ENCODE measurements at places on chromosomes 7 and 10. TPM values are rescaled to one million over a fixed set of nuclear protein-coding genes. Genes with fewer than 3 reads are reported as not detected.
A peak's percentile ranks its signal among the peaks of the same experiment; 100 is the strongest.

DNA sequence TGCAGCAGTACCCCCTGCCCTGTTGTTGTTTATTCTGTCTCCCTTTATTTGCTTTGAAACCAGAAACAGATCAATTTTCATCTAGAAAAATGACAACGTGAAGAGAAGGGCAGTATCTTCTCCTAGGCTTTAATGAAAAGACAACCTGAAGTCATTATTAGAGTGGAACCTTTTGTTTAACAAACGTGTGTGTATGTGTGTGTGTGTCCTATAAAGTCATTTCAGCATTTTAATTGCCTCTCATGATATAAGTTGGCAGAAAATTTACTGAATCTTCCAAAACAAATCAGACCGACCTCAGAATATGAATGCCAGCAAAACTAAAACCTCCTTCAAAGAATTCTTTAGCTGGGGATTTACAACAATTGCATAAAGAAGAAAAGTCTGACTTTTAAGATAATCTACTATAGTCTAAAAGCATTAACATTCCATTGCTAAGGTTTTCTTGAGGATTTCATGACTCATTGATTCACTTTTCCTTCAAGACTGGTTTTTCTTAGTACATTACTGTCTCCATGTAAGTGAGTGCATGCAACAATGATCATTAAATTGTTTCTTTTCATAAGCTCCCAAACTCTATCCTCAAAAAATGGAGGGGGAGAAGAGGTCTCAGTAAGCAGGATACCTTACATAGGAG is 3.2 kb downstream of the GLI3 start:
- DNase-seq: no peak

DNA sequence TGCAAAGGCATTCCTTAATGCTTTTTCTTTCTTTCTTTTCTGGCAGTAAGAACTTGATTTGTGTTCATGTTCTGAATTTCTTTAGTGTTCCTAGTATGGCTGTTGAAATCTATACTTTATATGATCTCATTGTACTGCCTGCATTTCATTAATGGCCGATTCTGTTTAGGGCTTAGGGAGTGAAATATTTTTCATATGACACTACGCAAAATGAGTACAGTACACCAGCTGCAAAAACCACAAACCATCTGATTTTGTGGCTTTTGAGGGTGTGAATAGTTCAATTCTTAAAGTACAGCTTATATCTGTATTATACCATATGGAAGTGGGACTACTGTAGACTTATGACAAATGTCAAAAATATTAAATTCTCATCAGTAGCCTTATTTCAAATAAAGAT is 69.1 kb upstream of the FOXP2 start:
- DNase-seq: peak; percentile 9

DNA sequence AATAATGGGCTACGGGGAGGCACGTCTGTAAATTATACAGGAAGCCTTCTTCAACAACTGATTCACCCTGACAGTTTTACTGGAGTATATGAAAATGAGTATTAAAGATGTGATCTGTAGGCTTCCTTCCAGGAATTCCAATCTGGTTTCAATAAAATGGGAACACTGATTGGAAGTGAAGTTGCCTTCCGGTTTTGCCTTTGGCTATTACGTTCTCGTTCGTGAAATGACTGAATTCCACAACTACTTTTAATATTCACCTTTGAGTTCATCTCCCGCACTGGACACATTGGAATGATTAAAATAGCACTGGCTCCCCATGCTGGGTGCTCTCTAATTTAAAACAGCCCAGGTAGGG is 350.1 kb upstream of the MKI67 start:
- DNase-seq: peak; percentile 32

PDE6C gene
- 0.37 TPM for polyA plus RNA-seq

DNA sequence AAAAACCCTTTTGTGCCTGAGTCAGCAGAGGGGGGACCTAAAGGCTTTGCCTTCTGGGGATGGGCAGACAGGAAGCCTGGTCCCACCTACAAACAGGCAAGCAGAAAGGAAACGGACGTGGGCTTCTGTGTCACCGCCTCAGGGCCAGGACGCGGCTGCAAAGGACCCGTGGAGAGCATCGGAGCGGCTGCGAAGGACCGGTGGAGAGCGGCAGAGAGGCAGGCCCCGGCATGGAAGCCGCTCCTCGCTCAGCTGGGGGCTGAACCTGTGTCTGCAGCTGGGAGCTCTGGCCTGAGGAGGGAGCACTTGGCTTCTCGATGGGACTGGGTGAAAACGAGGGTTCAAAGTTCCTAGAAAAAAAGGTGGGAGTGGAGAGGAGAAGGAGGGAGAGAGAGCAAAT is 125.4 kb upstream of the PPP2R2D start:
- no peak for DNase-seq

DNA sequence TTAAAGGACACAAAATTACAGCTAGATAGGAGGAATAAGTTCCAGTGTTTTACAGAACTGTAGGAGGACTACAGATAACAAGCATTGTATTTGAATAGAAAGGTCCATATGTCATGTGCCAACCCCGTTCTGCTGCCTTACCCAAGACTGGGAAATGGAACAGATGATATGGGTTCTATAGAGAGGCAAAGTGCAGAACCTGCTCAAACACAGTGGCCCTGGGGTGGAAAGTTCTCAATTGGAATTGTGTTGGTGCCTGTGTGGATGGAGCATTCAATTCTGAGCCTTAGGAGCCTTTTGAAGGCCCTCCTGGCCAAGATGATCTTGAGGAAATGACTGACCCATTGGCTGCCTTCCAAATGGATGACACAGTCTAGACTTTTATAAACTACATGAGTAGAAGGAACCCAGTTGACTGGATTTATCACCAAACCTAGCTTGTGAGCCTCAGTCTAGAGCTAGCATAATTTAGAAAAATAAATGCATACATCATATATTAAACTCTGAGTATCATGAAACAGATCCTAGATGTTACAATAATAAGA is 4.1 kb upstream of the PRSS1 start:
- DNase-seq: no peak

DNA sequence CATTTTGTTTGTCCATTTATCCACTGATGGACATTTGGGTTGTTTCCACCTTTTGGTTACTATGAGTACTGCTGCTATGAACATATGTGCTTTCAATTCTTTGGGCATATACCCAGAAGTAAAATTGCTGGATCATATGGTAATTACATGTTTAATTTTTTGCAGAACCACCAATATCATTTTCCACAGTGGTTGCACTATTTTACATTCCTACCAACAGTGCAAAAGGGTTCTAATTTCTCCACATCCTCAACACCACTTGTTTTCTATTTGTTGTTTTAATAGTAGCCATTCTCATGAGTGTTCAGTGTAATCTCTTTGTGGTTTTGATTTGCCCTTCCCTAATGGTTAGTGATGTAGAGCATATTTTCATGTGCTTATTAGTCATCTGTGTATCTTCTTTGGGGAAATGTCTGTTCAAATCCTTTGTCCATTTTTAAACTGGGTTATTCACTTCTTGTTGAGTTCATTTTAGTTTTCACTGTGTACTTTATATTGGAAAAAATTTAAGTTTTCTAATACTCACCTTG is 101.9 kb downstream of the HIBADH start:
- no peak for DNase-seq

TRA2A gene
- 108 TPM for polyA plus RNA-seq

- no peak for DNase-seq
Measured at GRCh38 chr7:88363249-88363648, 56.6 kb upstream of the STEAP4 start.

GBX1 gene
- polyA plus RNA-seq: 1.7 TPM

DNA sequence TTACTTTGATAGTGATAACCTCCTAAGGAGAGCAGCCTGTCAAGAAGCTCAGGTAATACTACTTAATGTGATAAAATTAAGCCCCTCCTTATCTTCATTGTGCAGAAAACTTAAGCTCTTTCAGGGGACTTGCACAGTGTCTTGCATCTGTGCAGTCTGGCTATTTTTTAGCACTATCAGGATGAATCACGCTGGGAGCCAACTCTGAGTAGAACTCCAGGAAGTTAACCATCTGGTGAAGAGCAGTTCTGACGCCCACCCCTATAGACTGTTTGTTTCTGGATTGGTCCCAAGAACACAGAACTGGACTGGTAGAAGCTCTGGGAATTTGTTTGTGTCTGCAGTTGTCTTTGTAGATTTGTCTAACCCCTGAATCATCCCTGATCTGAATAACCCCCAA is 41.9 kb downstream of the AGK start:
- peak; percentile 28 for DNase-seq

CD36 gene
- 313 TPM for polyA plus RNA-seq

GARIN1A gene
- 3.2 TPM for polyA plus RNA-seq

DNA sequence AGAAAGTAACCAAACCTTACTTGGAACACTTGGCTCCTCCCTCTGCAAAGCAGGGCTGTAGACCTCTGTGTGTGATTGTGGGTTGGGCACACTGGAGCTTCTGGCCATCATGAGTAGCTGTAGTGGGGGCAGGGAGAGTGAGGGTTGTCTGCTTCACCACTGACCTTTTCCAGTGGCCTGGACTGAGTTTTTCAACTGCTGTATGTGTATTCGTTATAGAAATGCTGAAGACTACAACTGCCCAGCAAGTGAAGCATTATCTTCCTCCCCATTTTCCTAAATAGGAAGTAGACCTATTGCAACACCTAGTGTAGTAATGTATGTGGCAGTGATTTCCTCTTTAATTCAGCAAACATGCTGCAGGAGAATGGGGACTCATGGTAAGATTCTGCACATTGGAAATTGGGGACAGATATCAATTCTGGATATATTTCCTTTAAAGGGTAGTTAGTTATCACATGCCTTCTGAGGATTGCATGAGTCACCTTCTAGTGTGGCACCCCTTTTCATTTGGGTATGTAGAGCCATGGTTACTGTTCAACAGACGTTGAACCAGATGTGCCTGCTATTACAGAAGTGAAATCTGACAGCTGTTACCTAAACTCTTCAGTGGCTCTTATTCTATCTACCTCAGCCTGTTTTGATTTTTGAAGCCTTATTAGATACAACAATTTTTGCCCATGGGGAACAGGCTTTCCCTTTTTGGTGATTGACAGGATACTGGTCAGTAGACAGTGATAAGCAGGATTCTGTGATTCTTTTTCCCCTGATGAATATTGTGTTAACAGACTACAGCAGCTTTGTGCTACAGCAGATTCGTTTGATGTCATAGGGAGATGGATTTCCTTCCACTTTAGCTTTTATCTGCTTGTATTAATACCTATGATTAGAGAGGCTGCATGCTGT is 130.9 kb downstream of the SND1 start:
- peak; percentile 10 for DNase-seq

GRCh38 chr10:85446827-85447226 is 919.8 kb downstream of the GRID1 start:
- no peak for DNase-seq

GRCh38 chr7:116332766-116333165 is 122.4 kb downstream of the TES start:
- DNase-seq: no peak

DNA sequence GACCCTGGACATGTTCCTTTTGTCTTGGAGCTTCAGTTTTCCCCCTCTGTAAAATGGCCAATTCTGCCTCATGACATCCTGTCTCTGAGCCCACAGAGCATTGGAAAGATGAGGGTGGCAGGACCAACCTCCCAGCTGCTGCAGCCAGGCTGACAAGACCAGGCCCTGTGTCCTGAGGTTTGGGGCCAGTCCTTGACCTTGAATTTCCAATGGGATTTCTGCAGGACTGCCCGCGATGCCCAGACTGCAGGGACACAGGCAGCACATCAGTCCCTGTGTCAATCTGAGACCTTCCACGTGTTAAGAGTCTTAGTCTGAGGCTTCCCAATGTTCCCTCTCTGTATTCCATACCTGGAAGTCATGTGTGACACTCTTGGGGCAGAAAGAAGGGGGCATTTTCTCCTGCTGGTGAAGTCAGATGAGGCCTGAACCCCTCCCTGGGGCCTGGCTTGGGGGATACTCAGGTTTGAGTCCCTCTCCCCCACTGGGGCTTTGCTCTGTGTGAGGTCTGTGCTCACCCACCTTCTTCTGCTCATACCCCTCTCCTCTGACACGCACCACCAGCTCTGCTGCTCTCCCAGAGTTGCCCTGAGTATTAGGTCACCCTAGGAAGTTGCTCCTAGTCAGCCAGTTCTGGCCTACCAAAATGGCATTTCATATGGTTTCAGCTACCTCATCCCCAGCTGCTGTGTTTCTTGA is 79.2 kb downstream of the ADCY1 start:
- DNase-seq: no peak

GRCh38 chr10:30709229-30709628 is 79.7 kb upstream of the LYZL2 start:
- no peak for DNase-seq

C10orf62 gene
- polyA plus RNA-seq: not detected

DNA sequence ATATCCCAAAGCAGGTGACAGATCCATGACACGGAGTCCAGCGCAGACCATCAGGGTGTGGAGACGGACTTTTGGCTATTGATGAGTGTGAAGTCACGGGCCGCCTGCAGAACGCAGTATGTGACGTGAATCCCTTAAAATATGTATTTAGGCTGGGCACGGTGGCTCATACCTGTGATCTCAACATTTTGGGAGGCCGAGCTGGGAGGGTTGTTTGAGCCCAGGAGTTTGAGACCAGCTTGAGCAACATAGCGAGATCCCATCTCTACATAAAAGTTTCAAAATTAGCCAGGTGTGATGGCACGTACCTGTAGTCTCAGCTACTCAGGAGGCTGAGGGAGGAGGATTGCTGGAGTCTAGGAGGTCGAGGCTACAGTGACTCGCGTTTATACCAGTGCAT is 1.9 kb upstream of the AMZ1 start:
- no peak for DNase-seq

WAC gene
- 104 TPM for polyA plus RNA-seq

DNA sequence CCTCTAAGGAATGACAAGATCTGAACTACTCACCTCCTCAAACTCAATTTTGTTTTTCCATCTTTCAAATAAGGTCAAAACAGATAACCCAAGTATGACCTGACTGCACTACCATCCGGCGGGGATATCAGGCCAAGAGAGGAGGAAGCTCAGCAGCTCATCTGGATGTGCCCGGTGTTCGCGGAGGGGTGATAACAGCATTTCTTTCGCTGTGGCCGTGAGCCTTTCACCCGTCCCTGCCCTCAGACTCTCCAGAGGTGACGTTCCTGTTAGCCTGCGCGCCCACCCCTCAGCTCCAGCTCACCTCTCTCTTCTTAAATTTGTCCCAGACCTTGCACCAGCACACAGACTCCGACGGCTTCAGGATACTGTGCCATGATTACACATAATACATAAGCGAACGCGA is 526 bp downstream of the ZNF248 start:
- DNase-seq: no peak

- no peak for DNase-seq
Measured at GRCh38 chr10:113350311-113351040, 202.4 kb upstream of the HABP2 start.

GRCh38 chr10:99788598-99789256 is 6.3 kb downstream of the ABCC2 start:
- DNase-seq: peak; percentile 89

GRCh38 chr10:128058750-128059134 is 67.5 kb downstream of the MKI67 start:
- no peak for DNase-seq

DNA sequence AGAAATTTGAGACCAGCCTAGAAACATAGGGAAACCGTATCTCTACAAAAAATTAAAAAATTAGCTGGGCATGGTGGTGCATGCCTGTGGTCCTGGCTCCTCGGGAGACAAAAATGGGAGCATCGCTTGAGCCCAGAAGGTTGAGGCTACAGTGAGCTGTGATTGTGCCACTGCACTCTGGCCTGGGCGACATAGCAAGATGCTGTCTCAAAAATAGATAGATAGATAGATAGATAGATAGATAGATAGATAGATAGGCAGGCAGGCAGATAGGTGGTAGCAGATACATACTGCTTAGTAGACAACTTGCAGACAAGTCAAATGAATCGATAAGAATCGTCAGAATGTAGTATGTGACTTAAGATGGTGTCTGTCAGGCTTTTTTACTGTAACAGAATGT is 106.9 kb downstream of the SND1 start:
- no peak for DNase-seq

Measured in muscle of back (tissue), 13 donors.